ENCODE measurements at places on chromosomes 13 and 19.

DNA sequence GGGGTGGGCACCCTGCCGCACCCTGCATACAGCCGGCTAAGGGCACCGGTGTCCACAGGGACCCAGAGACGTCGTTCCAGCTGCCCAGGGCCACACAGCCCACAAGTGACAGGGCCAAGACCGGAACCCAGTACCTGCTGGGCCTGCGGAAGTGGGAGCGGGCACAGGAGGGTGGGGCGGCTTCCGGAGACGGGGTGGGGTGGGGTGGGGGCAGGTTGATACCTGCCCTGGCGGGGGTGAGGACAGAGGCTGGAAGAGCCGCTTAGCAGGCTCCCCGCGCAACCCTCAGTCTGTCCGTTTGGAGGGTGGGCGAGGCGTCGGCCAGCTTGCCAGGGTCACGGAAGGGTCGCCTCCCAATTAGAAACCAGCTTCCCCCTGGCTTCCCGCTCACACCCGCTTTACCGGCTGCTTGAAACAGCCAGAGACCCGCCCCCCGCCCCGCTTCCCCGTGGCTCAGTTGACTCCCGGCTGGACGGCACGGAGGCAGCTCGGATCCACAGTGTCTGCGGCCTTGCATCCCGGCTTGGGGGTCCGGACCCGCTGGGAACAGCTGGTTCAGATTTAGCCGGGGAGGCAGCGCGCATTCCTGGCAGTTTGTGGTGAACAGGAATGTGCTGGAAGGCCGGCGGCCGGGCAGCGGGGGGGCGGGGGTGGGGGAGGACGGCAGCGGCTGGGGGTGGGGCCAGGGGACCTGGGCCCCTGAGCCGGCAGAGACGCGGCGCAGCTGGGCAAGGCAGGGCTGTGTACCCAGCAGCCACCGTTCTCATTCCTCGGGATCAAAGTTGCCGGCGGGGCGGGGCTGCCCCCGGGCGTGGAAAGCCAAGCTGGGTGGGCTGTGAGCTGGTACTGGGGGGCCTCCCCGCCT lies 1.9 kb downstream of the CNN2 start:
- DNase-seq, result no peak

GRCh38 chr19:16370641-16371391 lies 46.2 kb downstream of the KLF2 start:
- no peak for DNase-seq

- DNase-seq, result no peak
Measured at GRCh38 chr13:113617961-113618360, 33.4 kb downstream of the TFDP1 start.

DNA sequence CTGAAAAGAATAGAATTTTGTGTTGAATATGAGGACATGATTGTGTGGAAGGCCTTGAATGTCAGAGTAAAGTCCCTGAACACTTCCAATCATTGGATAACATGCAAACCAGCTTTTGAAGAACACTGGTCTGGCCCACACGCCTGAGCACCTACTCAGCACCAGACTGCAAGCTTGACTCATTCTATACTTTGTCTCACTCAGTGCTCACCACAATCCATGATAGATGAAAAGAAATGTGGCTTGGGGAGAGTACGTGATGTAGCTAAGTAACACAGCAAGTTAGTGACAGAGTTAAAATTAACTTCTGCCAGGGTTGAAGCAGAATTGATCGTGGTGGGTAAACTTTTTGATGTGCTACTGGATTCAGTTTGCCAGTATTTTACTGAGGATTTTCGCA lies 12.0 kb downstream of the DLEU7 start:
- no peak for DNase-seq

GRCh38 chr19:30690935-30691818 lies 319.0 kb downstream of the ZNF536 start:
- DNase-seq, result no peak

DNA sequence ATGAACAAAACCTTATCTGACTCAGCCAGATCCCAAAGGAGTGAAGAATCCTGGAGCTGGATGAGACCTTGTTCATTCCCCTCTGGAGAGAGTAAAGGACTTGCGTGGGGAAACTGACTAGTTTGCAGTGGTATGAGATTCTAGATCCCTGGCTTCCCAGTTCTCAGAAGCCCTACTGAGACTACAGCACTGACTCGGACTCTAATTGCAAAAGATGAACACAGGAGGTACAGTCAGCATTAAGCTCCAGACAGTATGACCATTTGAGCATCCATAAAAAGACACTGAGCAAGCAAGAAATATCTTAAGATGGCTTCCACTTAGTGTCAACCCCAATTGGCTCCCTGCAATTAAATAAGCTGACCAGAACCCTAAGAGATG lies 6.8 kb downstream of the ZC3H4 start:
- no peak for DNase-seq

DNA sequence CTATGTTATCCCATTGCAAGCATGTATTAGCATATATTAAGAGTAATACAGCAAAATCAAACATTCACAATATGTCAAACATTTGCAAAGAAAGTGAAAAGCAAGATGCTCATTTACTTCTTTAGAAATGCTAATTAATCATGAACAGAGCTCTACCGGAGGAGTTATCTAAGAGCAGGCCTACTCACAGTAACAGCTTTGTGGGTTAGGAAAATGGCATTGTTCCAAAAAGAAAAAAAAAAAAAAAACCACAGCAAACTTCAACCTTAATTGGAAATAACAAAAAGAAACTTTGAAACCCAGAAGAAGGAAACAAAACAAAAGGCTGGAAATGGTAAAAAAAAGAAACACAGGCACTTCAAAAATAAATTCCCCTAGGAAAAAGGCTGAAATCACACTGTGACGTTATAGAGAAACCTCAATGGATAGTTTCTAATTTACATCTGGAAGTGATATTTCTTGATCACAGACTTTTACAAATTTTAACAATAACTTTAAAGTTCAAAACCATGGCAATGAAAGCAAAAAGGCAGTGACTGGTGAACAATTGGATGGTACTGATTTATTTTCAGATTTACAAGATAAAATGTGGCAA lies 1236.8 kb upstream of the SPRY2 start:
- DNase-seq, result no peak

- no peak for DNase-seq
Measured at GRCh38 chr13:48630773-48631172, 23.0 kb upstream of the CYSLTR2 start.

DNA sequence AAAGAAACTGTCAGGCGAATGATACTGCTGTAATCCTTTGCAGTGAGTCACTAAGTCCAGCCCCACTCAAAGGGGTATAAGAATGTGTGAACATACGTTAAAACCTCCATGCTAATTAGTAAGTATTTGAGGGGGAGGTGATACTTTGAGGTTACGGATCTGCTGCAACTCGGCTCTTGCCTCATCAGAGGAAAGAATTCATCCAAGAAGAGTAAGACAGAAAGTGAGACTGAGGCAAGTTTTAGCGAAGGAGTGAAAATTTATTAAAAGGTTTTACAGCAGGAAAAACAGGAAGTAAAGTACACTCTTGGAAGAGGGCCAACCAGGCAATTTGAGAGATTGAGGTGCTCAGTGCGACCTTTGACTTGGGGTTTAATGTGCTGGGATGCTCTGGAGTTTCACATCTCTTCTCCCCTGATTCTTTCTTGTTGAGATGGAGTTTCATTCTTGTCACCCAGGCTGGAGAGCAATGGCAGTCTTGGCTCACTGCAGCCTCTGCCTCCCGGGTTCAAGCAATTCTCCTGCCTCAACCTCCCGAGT lies 9.8 kb downstream of the CLEC4M start:
- no peak for DNase-seq

GRCh38 chr19:39778763-39779162 lies at the start of gene LEUTX:
LEUTX (plus strand) TSS chr19:39778854; CDS start chr19:39778921, 67 bp downstream.
- no peak for DNase-seq

GRCh38 chr19:45879055-45879454 lies 6.9 kb downstream of the IRF2BP1 start:
- no peak for DNase-seq

GRCh38 chr19:35399948-35400772 lies 29.3 kb downstream of the GPR42 start:
- DNase-seq, result no peak

- DNase-seq, result no peak
Measured at GRCh38 chr13:19766591-19766990, 16.2 kb downstream of the PSPC1 start.

DNA sequence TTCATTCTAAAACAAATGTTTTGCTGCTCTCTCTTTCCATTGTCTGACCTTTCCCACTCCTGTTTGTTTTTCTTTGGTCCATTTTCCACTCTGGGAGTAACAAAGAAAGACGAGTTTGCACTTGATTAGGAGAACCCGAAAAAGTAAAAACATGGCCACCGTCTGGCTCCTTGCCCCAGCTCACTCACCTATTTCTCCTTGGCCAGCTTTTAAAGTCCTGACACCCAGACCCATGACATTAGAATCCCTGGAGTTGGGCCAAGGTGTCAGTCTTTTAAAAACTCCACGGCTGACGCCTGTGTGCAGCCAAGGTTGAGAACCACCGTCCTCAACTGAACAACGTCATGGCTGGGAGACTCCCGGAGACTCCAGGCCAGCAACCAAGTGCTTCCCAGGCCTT lies 63.6 kb upstream of the FLT1 start:
- no peak for DNase-seq
